Pancreas (tissue), 10 donors: ENCODE measurements at places on chromosomes 6 and 20. TPM values are rescaled to one million over a fixed set of nuclear protein-coding genes. Genes with fewer than 3 reads are reported as not detected.

- DNase-seq = no peak
- H3K4me1 ChIP-seq = no peaks in the 10 kb centered on the region
- no peak overlapping the region for H3K4me3 ChIP-seq
- H3K27ac ChIP-seq = no peak overlapping the region
- H3K36me3 ChIP-seq = no peaks in the 10 kb centered on the region
These were observed 1095.2 kb downstream of the GRIK2 start for GRCh38 chr6:102488729-102489128.

DNA sequence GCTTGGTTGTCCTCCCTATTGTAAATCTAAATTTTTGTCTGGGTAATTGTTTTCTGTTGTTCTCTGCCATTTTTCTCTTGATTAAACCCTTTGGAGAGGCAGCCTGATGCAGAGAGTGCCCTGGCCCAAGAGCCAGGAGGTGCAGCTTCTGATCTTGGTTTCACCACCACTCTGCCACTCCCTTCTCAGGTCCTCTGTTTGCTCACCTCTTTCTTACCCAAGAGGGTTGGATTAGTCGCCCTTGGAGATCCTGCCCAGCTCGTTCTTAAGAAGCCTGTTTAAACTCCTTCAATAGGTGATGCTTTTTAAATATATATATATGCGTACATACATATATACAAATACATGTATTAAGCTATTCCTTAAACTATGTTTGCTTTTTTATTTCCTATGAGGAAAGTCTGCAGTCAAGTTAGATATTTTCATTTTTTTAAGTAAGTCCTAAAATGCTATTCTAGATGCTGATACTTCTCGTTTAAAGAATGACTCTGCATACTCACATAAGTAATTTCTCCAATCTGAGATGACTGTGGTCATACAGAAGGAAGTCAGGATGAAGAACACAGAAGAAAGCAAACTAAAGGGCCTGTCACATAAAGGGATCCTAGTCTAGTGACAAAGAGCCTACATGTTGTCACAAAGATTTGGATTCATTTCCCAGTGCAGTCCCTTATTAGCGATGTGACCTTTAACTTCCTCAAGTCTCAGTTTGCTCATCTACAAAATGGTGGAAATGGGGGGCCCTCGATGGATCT, 19.9 kb downstream of the TPD52L1 start:
- no peaks in the 10 kb centered on the region for H3K4me1 ChIP-seq
- no peak overlapping the region for H3K27ac ChIP-seq
- no peaks in the 10 kb centered on the region for H3K27me3 ChIP-seq
- H3K4me3 ChIP-seq = no peak overlapping the region
- no peaks in the 10 kb centered on the region for H3K36me3 ChIP-seq
- DNase-seq = no peak

- H3K27me3 ChIP-seq = no peaks in the 10 kb centered on the region
- no peaks in the 10 kb centered on the region for H3K4me1 ChIP-seq
- no peak overlapping the region for H3K27ac ChIP-seq
- no peak for DNase-seq
- no peaks in the 10 kb centered on the region for H3K36me3 ChIP-seq
These were observed 216.6 kb upstream of the UFL1 start for GRCh38 chr6:96304997-96305396.

DNA sequence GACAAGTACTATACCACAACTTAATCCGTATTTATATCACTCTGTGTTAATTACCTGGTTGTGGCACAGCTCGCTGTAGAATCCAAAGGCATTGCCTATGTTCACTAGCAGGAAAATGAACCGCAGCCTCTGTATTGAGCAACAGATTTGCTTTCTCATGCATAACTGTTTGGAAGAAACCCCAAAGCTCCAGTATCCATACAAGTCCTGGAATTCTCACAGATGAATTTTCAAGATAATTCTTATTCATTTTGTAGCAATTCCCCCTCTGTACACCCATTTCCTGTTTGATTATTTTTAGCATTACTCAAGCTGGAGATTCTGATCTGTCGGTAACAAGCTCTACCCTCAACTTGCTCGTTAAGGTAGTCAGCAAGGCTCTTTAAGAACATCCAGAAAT, 63.5 kb downstream of the STMND1 start:
- no peaks in the 10 kb centered on the region for H3K4me1 ChIP-seq
- no peak overlapping the region for H3K27ac ChIP-seq
- DNase-seq = no peak
- H3K4me3 ChIP-seq = no peak overlapping the region
- no peaks in the 10 kb centered on the region for H3K27me3 ChIP-seq

DNA sequence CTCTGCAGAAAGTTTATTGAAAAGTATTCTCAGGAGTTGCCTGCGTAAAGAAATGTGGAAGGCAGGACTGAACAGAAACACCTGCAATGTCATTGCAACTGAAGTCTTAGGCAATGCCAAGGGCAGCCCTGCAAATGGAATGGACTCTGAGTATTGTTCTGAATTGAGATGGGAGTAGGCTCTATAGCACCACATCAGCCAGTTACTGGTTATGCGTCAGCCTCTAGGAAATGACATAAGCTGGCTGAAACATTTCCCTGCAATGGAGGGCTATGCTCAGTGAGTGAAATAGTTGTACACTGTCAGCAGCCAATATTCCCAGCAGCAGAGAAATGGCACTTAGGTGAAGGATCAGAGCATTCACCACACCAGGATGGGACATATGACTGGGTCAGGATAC, 13.8 kb upstream of the GJE1 start:
- no peaks in the 10 kb centered on the region for H3K36me3 ChIP-seq
- H3K4me1 ChIP-seq = no peaks in the 10 kb centered on the region
- no peak overlapping the region for H3K27ac ChIP-seq
- DNase-seq = no peak
- no peak overlapping the region for H3K4me3 ChIP-seq
- no peaks in the 10 kb centered on the region for H3K27me3 ChIP-seq

DNA sequence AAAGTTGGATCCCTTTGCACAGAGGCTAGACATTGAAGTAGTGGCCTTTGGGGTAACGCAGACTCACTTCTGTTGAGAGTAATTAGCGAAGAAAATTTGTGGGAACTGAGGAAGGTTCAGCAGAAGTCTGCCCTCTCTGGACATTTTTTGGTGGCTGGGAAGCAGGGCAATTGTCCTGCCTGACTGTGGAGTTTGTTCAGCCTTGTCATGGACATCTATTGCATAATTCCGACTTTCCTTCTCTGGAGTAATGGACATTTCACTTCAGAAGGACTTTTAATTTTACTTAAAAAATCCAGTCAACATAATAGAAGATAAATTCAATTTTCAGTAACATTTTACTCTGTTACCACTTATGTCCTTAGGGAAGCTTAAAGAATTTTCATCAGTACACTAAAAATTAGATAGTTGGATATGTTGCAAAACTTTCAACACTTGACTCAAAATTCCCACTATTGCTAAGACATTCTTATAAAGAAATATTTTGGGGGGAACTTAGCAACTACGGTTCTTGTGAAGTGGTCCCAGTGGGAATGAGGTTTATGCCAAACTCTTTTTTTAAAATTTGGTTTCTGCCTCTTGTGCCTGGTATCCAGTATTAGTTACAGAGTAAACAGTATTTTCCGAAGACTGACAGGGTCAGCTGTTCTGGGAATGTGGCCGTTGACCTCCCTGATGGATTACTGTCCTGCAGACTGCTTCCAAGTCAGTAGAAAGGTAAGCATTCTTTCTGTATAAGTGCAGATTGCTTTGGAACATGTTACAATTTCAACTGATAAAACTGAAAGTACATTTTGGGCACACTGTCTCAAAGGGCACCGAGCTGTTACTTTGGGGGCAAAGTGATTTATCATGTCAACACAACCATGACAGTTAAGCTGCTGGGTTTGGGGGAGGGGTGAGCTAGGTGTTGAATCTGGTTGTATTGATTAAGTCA, 100.6 kb upstream of the MLIP start:
- H3K4me1 ChIP-seq = no peaks in the 10 kb centered on the region
- H3K27me3 ChIP-seq = no peaks in the 10 kb centered on the region
- no peak overlapping the region for H3K27ac ChIP-seq
- H3K36me3 ChIP-seq = no peaks in the 10 kb centered on the region

- DNase-seq = no peak
- no peak overlapping the region for H3K4me3 ChIP-seq
- no peaks in the 10 kb centered on the region for H3K27me3 ChIP-seq
- no peaks in the 10 kb centered on the region for H3K36me3 ChIP-seq
These were observed 3.9 kb downstream of the IP6K3 start for GRCh38 chr6:33742837-33743236.

DNA sequence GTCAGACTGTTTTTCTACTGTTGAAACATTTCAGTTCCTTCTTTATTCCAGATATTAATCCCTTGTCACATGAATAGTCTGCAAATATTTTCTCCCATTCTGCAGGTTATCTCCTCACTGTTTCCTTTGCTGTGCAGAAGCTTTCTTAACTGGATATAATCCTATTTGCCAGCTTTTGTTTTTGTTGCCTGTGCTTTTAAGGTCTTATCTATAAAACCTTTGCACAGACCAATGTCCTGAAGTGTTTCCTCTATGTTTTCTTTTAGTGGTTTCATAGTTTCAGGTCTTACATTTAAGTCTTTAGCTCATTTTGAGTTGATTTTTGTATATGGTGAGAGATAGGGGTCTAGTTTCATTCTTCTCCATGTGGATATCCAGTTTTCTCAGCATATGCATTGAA, 19.2 kb downstream of the NCOA6 start:
- H3K4me1 ChIP-seq = no peaks in the 10 kb centered on the region
- no peak for DNase-seq
- no peaks in the 10 kb centered on the region for H3K36me3 ChIP-seq
- no peak overlapping the region for H3K4me3 ChIP-seq
- H3K27me3 ChIP-seq = no peaks in the 10 kb centered on the region

GRCh38 chr6:81331526-81331925, 421.0 kb downstream of the TENT5A start:
- H3K36me3 ChIP-seq = no peaks in the 10 kb centered on the region
- H3K4me1 ChIP-seq = no peaks in the 10 kb centered on the region
- no peak overlapping the region for H3K27ac ChIP-seq
- H3K27me3 ChIP-seq = no peaks in the 10 kb centered on the region
- no peak for DNase-seq
- no peak overlapping the region for H3K4me3 ChIP-seq

DNA sequence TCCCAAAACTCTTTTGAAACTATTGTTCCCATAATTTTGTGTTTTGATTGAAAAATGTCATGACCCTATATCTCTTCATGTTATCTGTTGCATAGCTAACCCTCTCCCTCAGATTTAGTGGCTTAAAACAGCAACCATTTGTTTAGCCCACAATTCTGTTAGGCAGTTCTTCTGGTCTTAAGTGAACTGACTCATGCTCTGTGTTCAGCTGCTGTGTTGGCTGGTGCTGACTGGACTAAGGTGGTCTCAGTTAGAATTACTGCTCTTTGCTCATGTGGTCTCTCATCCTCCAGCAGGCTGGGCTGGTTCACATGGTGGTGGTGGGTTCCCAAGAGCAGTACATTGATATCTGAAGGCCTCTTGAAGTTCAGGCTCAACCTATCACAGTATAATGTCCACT, 80.8 kb downstream of the KHDC1L start:
- no peak overlapping the region for H3K4me3 ChIP-seq
- H3K27ac ChIP-seq = no peak overlapping the region
- DNase-seq = no peak
- no peaks in the 10 kb centered on the region for H3K4me1 ChIP-seq
- no peaks in the 10 kb centered on the region for H3K27me3 ChIP-seq
- no peaks in the 10 kb centered on the region for H3K36me3 ChIP-seq

PDE10A gene
- 5.7 TPM for polyA plus RNA-seq

ID1 gene
- 50.9 TPM for polyA plus RNA-seq

MEI4 gene
- 0.30 TPM for polyA plus RNA-seq

MRAP2 gene
- polyA plus RNA-seq = 20.2 TPM

FUT9 gene
- polyA plus RNA-seq = 0.12 TPM

FLRT3 gene
- polyA plus RNA-seq = 0.72 TPM
